Cardiac septum (tissue), 1 donor: ENCODE measurements at places on chromosomes 7 and 10. TPM values are rescaled to one million over a fixed set of nuclear protein-coding genes. Genes with fewer than 3 reads are reported as not detected.

GRCh38 chr10:14478604-14479003 is 147.9 kb upstream of the FRMD4A start:
- DNase-seq = no peak

Gene C7orf57
- not detected for total RNA-seq

Gene SERPINE1
- total RNA-seq = 27.2 TPM

Gene CRPPA
- 7.3 TPM for total RNA-seq

DNA sequence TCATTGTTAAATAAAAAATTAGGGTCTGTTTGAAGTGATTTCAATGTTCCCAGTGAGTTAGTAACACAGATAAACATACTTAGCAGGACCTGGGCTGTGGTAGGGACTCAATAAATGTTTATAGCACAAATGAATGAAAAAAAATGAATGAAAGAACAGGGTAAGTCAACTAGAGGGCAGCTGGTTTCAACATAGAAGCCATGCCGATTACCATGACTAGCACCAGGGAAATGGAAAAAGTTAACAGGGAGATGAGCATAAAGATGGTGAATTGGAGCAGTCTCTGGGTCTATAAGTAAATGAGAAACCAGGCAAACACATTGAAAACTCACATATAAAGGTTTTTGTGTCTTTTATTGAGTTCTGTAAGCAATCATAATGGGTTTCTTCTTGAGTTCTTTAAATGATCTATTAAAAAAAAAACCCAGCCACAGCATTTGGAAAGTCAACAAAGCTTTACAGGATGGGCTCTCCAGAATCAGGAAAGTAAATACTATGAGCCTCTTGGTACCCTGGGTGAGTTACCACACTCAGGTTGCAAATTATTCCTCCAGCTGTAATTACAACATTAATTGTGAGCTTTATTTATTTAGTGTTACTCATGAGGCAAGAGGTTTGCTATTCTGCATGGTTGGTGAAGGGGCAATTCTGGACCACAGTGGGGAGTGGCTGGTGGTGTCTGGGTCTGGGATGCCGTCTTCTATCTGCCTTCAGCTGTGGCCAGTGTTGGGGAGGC is 46.1 kb upstream of the MTPN start:
- DNase-seq = no peak

Gene BLNK
- 0.86 TPM for total RNA-seq

Gene MSMB
- not detected for total RNA-seq

Gene SPDYE2
- total RNA-seq = not detected

DNA sequence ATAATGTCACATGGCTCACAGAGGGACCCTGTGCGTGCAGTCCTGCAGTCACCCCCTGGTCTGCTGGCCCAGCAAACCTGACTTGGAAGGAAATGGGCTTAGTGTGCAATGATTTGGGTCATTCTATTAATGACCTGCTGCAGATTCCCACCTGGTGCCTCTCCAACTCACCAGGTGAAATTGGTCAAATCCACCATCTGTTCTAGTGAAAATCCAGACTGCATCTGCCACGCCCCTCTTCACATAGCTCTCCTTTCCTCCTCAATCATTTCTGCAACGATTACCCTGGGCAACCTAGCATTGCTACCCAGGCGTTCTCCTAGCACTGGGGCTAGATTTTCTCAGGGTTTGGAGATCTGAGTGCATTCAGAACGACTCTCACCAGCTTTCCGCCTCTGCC is 29.4 kb downstream of the SRRM3 start:
- no peak for DNase-seq
